ENCODE measurements at places on chromosomes 1 and 21.
A peak's percentile ranks its signal among the peaks of the same experiment; 100 is the strongest.

GRCh38 chr1:202068596-202068995 lies 54.1 kb upstream of the GPR37L1 start:
- no peak for DNase-seq

- DNase-seq, result peak; percentile 72
Observed at GRCh38 chr1:94481473-94481933, 60.1 kb downstream of the F3 start.

GRCh38 chr1:224505454-224506093 lies 71.0 kb upstream of the WDR26 start:
- no peak for DNase-seq

DNA sequence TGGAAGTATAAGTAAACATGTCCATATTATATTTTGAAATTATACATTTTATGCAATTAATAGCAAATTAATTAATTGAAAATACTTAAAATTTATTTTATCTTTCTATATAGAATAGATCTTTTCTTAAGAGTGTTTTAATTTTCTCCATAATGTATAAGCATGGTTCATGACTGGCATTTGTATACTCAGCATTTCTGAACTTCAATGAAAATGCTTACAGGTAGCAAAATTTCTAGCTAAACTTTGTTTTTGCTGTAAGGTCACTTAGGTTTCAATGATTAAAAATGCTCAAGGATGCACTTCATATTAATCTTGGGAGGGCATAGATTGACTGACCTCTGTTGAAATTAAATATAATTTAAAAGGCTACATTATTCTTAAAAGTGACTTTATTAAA lies 1108.1 kb downstream of the BRINP3 start:
- no peak for DNase-seq

DNA sequence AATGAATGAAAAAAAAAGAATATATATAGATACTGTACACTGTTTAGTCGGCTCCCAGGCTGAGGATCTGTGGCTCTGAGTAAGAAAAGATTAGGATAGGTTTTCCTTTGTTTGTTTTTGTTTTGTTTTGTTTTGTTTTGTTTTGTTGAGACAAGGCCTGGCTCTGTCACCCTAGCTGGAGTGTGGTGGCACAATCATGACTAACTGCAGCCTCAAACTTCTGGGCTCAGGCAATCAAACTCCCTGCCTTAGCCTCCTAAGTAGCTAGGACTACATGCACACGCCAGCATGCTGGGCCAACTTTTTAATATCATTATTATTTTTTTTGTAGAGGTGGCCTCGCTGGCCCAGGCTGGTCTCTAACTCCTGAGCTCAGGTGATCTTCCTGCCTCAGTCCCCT lies 87.9 kb upstream of the PTBP2 start:
- DNase-seq, result no peak

GRCh38 chr21:26769613-26770188 lies 75.5 kb downstream of the ADAMTS1 start:
- peak; percentile 66 for DNase-seq

- no peak for DNase-seq
Observed at GRCh38 chr1:161051219-161051618, 5.4 kb upstream of the USF1 start.

- no peak for DNase-seq
Observed at GRCh38 chr1:66699213-66699612, 53.0 kb upstream of the DYNLT5 start.

- peak; percentile 48 for DNase-seq
Observed at GRCh38 chr1:230866171-230867070, 1.9 kb downstream of the C1orf198 start.

DNA sequence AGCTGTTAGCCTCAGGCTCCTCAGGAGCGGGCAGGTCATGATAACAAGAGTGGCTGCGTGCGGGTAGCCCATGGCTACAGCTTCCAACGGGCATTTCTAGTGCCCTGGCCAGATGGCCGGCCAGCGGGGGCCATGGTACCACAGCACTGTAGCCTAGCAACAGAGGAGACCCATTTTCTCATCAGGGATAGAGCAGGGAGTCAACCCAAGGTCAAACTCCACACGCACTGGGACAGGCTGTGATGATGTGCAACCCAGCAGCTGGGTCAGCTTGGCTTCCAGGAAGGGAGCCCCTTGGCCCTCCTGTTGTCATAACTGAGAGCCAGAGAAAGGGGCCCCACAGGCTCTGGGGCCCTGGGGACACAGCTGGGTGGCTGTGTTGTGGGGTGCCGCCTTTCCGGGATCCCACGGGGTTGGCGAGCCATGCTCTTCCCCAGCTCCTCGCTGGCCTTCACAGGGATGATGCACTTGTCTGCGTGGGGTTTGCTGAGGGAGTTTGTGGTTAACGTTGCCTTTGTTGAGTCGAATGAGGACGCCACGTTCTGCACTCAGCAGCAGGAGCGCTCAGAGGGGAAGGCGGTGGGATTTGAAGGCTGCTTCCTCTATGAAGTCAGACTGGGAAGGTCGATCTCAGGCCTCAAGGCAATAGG lies 46.3 kb downstream of the COL18A1 start:
- no peak for DNase-seq

- DNase-seq, result no peak
Observed at GRCh38 chr1:57204942-57205787, 218.7 kb downstream of the DAB1 start.

GRCh38 chr1:32893198-32894018 lies 7.1 kb downstream of the HPCA start:
- DNase-seq, result peak; percentile 69

DNA sequence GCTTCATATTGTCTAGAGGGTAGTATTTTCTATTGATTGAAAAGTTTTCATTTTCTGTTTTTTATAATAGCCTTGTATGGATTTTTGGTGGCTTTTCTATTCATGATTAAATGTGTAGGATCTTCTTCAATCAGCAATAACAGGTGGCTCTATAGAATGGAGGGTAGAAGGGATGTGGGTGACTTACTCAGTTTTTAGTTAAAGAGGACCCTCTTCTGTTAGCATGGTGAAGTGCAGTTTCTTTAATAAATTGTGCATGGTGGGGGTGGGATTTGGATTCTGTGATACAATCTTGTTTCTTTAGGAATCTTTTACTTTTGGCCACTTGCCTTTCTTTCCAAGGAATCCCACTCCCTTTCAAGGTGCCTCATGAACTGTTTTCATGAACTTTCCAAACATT lies 64.7 kb downstream of the SLC35A3 start:
- peak; percentile 19 for DNase-seq

DNA sequence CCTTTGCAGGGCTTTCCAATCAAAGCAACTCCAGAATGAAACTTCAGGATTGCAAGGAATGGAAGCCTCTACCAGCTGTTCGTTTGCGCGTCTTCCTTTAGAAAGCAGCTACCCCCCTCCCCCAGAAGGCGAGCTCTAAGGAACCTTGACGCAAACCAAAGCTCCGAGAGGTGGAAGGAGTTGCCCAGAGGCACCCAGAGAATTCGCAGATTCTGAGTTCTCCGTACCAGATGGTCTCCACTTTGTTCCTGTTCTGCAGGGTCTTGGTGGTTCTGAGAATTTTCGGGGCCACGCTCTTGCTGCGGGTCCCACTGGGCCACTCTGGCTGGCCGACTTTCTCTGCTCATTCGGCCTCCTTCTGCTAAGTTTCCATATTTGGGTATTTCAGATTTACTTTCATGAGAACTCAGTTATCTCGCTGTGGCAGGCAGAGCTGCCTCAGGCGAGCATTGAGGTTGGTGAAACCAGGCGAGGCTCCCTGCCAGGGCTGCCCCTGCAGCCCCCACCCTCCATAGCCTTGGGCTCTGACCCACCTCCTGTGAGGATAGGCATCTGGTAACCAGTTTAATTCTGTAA lies 801 bp downstream of the TRAF5 start:
- DNase-seq, result peak; percentile 73

DNA sequence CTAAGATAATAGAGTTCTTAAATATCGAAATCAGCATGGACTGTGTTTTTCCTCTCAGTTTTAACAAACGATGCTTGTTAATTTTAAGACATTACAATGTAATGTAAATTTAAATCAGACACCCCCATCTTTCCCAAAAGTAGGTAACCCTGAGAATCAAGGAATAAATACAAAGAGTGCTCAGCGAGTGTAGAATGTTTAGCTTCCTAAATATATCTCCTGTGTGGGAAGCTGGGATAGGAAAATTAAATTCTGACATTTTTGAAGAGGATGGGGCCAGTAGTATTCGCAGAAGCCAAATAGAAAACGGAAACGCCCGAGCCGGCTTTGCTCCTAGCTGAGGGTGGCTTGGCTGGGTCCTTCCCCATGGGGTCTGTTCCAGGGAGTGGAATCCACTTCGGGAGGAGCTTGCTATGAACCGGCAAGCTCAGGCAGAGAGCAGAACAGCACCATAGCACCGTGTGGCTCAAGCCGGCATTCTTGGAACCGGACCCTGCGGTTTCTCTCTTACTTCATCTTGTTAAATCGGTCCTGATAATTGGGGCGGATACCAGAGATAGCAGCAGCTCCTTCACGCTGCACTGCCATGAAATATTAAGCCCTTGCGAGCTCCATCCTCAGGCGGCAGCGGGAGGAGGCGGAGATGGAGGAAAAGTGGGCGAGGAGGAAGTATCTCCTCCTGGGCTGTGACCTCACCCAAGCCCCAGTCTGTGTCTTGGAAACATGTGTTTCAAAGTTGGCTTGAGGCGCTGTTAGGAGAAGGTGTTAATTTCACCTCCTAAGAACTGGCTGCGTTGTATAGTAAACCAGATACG lies 24.9 kb downstream of the MAP3K7CL start:
- DNase-seq, result peak; percentile 64

GRCh38 chr1:61447968-61448430 lies 276.9 kb downstream of the TM2D1 start:
- DNase-seq, result no peak

DNA sequence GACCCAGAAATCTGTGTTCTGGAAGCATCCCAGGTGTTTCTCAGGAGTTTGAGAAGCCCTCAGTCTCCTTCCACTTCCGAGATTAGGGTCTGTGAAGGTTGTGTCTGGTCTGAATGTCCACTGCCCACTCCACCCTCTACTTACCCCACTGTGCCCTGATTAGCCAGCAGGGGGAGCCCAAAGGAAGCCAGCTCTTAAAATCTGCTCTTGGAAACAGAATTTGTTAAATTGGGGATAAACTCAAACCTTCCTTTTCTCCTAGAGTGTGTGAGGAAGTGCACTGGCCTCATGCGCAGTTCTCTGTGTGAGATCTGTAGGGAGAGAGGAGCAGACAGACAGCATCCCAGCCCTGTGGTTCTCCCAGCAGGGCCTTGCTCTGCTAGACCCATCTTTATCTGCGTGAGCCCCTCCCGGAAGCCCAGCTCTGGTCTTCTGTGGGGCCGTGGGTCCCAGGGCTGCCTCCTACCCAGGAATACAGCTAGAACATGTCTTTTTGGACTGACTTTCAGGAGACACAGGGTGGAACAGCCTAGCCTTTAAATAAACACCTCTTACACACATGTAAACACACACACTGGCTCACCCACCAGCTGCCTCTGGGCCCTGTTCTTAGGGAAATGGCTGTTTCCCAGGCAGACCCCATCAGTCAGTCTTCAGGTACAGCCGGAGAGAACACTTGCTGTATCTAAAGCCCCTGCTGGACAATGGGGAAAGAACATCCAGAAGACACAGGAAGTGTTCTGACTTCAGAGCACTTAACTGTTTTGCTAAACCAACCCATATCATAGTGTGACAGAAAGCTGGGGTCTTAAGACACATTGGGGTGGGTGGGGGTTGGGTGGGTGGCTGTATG lies 52.2 kb downstream of the SMYD2 start:
- peak; percentile 54 for DNase-seq

- no peak for DNase-seq
Observed at GRCh38 chr1:85801520-85801919, 93.3 kb upstream of the ZNHIT6 start.

GRCh38 chr1:151108331-151108730 lies 37.8 kb downstream of the GABPB2 start:
- DNase-seq, result no peak

GRCh38 chr1:159927849-159928431 lies 2.6 kb upstream of the TAGLN2 start:
- DNase-seq, result no peak

DNA sequence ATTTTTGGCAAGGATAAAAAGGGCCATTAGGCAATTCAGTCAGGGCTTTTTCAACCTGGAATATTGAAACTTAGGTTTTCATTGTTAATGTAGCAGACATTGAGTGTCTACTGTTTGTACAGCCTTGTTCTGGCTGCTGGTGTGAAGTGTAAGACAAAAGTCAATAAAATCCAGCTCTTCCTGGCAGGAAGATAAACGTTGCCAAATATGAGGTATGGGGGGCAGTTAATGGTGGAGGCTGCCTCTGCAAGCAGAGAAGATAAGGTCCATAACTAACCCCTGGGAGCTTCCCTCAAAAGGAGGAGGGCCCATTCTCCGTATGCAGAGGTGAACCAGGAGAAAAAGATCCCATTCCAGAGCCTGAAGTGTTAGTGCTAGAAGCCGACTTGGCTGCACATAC lies 19.5 kb upstream of the SHE start:
- no peak for DNase-seq

DNA sequence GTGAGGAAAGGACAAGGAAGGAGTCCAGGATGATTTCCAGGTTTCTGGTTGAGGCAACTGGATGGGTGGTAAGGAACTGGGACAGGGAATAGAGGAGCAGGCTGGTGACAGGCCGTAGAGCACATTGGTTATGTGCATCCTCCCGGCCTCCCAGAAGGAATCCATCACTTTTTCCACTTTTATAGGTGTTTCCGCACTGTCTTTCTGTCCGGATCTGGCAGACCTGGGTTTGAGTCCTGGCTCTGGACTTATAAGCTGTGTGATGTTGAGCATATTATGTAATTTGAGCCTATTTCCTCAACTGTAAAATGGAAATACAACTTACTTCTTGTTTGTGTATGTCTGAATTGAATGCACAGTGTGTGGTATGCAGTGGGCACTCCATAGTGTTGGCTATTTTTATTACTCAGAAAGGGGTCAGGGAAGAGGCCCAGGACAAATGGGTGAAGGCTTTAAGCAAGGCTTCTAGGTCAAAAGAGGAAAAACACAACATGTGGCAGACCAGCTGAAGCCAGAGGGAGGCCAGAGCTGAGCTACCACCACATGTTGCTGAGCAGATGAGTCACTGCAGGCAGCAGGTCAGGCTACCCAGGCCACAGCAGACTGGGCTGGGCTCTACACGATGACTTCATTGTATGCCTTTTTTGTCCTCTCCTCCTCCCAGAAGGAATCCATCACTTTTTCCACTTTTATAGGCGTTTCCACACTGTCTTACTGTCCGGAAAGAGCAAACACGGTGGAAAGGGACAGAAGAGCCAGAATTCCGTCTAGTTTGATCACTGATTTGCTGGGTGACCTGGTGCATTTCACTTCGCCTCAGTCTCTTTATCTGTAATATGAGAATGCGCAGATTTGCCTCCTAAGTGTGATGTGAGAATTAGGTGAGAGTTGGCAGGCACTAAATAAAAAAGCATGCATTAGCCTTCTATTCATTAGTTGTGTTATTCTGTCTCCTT lies 791 bp upstream of the MAST2 start:
- peak; percentile 97 for DNase-seq

GRCh38 chr21:38244407-38244787 lies 12.4 kb upstream of the KCNJ15 start:
- no peak for DNase-seq
